ENCODE measurements at places on chromosomes 4 and X. TPM values are rescaled to one million over a fixed set of nuclear protein-coding genes. Genes with fewer than 3 reads are reported as not detected.

SEC24D gene
- 7.8 TPM for total RNA-seq

WDR45 gene
- total RNA-seq = 45.7 TPM

DNA sequence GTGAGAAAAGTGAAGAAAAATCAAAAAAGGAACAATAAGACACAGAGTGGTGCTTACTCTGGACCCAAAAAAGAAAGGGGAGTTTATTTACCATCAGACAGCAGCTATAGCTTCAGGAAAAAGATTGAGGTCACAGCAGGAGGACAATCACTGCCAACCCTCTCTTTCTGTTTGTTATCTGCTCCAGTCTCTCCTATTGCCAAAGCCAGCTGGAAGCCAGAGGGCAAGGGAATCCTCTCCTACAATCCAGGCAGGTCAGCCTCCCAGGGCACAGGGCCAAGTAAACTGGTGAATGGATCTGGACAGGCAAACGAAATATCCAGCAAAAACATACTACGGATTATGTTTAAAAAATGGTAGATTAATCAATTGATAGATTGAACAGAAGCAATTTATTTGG lies 306.9 kb upstream of the SLIT2 start:
- H3K27ac ChIP-seq = no peak overlapping the region
- H3K36me3 ChIP-seq = no peaks in the 10 kb centered on the region
- no peaks in the 10 kb centered on the region for H3K27me3 ChIP-seq

GRCh38 chr4:6905516-6906445 lies 3.8 kb upstream of the TBC1D14 start:
- peaks cover 25% of the 10 kb centered on the region for H3K4me1 ChIP-seq
- DNase-seq = no peak
- no peaks in the 10 kb centered on the region for H3K27me3 ChIP-seq
- H3K27ac ChIP-seq = no peak overlapping the region
- no peak overlapping the region for H3K4me3 ChIP-seq

Data from heart right ventricle (tissue), 16 donors.